ENCODE measurements at places on chromosomes 13 and 19.
A peak's percentile ranks its signal among the peaks of the same experiment; 100 is the strongest.

DNA sequence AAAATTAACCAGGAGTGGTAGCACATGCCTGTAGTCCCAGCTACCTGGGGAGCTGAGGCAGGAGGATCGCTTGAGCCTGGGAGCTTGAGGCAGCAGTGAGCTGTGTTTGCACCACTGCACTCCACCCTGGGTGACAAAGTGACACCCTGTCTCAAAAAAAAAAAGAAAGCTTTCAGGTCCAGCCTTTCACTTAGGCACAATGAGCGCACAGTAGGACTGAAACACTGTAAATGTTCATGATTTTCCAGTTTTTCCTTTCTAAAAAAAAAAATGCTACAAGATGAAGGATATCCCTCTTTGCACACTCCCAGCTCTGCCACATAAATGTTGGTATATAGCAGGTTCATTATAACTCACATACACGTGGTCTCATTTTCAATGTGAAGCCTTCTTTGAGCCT is 17.9 kb downstream of the ZNF114 start:
- no peak for DNase-seq

DNA sequence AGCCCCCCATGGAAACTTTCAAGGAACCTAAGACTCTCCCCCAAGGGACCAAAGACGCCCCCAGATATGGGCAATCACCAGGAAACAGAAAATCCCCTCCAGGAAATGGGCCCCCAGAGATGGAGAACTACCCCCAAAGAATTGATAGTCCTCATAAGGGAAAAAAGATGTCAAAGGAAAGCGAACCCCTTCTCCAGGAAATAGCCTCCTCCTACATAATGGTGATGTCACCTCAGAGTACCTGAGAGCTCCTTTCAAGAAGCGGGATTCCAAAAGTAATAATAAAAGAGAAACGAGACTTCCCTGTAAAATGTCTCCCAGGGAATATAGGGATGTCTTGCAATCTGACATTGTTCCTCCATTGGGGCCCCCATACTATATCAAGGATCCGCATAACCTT is 1.1 kb downstream of the CDKN2D start:
- no peak for DNase-seq

GRCh38 chr19:6060600-6061375 is 49.5 kb downstream of the RFX2 start:
- peak; percentile 27 for DNase-seq

- no peak for DNase-seq
These were observed 628 bp downstream of the MRPL34 start for GRCh38 chr19:17306285-17306714.

DNA sequence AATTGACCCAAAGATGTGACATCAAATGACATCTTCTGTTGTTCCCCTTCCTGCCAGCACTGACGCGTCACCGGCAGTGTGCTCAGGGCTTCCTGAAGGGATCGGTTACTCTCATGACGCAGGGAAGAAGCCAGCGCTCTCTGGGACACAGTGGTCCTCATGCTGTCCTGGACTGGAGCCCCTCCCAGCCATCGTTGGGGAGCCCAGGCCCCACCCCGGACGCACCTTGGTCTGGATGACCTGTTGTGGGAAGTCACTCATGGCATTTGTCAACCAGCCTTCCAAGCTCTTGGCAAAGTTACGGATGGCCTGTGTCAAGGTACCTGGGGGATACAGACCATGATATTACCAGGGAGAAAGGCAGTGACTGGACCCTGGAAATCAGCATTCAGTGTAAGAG is 26.0 kb upstream of the RANBP3 start:
- DNase-seq, result no peak

GRCh38 chr13:51819544-51819943 is 15.6 kb upstream of the DHRS12 start:
- no peak for DNase-seq

DNA sequence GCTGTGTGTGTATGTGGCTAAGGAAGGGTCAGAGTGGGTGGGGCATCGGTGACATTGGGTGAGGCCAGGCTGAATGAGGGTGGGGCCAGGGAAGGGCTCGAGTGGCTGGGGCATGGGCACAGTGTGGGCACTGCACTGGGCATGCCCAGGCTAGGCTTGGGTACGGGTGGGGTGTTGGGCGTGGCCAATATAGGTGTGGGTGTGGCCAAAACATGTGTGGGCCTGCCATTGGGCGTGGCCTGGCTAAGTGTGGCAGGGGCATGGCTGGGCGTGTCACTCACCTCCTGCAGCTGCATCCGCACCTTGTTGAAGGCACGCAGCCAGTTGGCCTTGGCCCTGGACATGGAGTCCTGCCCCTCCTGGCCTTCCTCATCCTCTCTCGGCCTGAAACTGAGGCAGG is 33.2 kb downstream of the UNC13A start:
- no peak for DNase-seq

Measured in activated CD8-positive, alpha-beta memory T cell treated with anti-CD3 and anti-CD28 coated beads for 1 hour (primary cell).